ENCODE measurements at places on chromosomes 11 and 22.
A peak's percentile ranks its signal among the peaks of the same experiment; 100 is the strongest.

GRCh38 chr11:84193706-84194105 is 907.5 kb upstream of the CCDC90B start:
- no peak for DNase-seq

DNA sequence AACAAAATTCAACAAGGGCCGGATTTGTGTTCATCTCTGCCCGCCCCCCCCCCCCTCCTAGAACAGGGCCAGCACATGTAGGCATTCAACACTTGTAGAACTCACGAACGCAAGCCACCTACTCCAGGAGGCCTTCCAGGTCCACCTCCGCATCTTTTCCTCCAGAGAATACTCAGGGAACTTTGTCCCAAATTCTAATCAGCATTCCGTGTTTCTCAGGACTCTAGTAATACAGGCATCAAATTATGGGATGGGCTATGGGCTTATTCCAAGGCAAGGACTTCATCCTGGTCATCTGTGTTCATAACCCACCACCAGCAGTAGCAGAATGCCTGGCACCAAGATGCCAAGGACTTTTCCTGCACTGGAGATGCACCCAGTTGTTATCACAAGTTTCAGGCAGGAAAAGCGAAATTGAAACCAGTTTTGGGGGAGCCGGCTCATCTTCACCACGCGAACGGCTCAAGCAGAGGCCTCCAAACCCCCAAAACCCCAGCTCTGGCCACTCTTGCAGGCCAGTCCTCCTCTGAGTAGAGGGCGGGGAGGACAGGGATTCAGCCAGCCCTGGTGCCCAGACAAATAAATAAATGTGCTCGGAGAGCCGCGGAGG is 462 bp downstream of the UBE2L6 start:
- DNase-seq: peak; percentile 14

DNA sequence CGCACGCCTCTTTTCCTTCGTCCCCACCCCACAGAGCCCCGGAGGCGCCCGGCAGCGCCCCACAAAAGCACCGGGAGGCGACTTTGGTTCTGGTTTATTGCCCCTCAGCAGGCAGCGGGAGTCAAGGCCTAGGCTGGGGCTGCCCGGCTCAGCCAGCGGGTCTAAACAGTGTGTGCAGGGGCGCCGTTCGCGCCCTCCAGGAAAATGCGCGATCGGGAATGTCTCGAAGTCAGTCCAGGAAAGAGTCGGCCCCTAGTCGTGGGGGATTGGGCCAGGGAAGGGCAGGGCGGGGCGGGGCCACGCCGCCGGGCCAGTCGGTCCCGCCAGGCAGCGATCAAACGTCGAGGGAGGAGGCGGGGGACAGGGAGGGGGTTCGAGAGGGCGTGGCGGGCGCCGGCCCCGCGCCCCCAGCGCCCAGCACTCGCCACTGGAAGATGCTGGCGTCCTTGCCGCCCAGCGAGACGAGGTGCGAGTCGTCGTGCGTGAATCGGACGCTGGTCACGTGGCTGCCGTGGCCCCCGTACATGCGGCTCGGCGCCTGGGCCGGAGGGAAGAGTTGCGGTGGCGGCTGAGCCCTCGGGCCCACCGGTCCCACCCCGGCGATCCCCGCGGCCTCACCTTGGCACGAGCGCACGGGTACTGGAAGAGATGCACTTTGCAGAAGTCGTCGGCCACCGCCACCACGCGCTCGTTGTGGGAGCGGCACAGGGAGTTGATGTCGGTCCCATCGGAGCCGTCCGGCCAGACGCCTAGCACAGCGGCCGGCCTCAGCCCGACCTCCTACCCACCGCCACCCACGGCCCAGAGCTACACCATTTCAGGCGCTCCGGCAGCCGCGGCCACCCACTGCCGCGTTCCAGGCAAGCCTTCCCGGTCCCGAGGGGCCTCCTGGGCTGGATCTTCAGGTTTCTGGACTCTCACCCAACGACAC is 741 bp upstream of the MTA2 start:
- DNase-seq: no peak

DNA sequence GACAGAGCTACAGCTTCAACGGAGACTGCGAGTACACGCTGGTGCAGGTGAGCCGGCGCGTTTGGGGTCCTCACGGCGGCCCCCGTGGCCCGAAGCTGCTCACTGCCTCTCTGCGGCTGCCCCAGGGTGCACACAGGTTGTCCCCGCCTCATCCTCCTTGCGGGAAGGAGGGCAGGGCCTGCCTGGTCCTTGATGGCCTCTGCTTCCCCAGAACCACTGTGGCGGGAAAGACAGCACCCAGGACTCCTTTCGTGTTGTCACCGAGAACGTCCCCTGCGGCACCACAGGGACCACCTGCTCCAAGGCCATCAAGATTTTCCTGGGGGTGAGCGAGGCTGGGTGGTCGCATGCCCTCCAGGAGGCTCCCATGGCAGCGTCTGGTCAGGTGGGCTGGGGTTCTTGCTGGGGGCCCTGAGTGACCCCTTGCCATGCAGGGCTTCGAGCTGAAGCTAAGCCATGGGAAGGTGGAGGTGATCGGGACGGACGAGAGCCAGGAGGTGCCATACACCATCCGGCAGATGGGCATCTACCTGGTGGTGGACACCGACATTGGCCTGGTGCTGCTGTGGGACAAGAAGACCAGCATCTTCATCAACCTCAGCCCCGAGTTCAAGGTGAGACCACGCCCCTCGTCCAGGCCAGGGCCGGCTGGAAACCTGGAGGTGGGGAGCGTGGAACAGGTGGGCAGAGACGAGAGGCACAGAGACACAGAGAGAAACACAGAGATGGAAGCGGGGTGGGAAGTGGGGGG is 19.4 kb downstream of the MUC5AC start:
- no peak for DNase-seq

DNA sequence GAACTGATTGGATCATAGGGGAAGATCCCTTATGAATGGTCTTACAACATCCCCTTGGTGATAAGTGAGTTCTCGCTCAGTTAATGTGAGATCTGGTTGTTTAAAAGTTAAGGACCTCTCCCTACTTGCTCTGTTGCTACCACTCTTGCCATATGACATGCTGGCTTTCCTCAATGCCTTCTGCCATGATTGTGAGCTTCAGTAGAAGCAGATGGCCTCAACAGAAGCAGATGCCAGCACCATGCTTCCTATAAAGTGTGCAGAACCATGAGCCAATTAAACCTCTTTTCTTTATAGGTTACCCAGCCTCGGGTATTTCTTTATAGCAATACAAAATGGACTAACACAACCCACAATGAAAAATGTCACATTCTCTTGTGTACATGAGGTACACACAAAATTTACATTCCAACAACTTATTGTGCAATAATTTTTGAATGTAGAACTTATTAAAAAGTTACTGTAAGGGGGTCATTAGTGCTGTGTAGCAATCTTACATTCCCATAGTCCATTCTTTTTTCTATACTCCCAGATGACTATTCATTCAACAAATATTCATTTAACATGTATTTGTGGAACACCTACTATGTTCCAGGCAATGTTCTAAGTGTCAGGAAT is 10.3 kb downstream of the CYP2R1 start:
- no peak for DNase-seq

DNA sequence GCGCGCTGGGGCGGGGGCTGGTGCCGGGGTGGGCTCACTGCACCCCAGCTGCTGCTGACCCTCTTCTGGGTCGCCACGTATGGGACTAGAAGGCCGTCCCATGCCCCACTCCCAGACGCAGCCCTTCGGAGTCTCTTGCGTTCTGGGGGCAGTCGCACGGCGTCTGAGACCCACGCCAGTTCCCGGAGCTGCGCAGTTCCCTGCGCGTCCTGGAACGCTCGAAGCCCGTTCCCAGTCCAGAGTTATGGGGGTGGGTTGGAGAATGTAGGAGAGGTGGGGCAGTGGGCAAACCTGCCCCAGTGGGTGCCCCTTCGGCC is 375 bp downstream of the LAYN start:
- DNase-seq: no peak

DNA sequence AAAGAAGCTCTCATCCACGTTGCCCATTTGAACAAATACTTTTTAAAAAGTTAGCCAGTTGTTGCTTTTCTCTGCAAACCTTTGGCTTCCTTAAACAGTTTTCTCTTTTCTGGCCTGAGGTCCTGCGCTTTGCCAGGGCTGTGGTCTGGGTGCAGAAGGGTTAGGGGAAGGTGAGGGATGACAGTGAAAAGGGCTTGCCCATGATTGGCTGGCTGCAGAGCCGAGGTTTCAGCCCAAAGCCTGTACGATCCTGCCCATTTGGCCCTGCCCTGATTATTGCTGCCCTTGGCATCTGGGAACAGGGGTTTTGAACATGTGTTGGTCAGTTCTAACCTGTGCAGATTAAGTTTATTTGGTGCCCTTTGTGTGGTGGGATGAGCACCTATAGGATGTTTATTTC is 1.5 kb downstream of the INCENP start:
- DNase-seq: no peak

DNA sequence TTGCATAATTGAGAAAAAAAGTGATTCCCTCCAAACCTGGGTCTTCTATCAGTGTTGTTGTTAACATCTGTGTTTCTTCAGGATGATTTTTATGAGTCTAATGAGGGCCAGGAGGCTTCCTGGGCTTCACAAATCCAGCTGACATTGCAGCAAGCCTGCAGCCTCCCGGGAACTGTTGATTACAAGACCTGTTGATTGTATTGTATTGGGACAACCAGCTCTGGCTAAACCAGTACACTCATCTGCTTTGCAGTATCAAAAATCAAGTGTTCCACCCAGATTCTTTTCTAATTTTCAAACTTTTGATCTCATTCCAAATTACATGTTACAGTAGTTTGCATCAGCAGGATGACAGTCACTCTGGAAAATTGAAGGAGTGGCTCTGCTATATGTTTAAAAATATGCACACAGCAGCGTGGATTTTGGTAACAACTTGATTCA is 16.1 kb upstream of the PRSS23 start:
- DNase-seq: no peak

DNA sequence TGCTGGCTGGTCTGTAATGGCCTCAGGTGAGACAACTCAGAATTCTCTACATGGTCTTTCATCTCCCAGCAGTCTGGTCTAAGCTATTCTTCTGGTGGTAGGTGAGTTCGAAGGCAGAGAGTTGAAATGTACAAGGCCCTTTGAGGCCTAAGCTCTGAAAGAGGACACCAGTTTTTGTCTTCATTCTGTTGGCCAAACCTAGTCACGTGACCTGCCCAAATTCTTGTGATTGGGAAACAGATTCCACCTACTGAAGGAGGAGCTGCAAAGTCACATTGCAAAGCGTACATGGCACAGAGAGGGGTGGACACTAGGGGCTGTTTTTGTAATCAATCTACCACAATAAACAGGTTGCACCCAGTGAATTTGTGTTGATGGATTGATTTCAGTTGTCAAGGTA is 193.5 kb downstream of the NAV2 start:
- DNase-seq: no peak

GRCh38 chr11:20056950-20057943 is 103.0 kb downstream of the DBX1 start:
- DNase-seq: no peak

DNA sequence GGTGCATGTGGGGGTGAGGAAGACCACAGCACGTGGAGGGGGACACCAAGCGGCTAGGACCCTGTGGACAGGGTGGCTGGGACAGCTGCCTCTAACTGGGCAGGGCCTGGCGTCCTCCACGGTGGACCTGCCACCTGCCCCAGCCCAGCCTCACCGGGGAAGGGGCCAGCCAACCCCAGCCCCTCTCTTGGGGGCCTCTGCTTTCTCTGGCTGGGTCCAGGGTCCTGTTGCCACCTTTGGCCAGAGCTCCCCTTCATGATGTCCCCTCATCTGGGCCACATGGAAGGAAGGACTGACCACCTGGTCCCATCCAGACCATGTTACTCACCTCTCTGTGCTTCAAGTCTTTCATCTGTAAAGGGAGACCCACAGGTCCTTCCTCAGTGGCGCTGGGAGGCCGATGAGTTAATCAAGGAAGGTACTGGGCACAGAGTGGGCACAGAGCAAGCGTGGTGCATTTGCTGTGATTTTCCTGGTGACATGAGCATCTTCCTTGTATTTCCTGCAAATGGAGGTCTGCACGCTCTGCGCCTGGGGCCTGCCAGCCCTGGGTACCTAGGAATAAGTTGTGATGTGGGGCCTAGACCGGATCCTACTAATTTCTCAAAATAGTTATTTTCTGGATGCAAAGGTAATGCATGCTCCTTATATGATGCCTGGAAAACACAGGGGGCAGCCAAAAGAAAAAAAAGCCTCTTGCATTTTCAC is 538.4 kb downstream of the TBC1D22A start:
- DNase-seq: no peak

- DNase-seq: no peak
Measured at GRCh38 chr22:49426618-49427266, 400.9 kb downstream of the BRD1 start.

GRCh38 chr11:8841899-8842298 is 69.1 kb upstream of the AKIP1 start:
- DNase-seq: no peak

DNA sequence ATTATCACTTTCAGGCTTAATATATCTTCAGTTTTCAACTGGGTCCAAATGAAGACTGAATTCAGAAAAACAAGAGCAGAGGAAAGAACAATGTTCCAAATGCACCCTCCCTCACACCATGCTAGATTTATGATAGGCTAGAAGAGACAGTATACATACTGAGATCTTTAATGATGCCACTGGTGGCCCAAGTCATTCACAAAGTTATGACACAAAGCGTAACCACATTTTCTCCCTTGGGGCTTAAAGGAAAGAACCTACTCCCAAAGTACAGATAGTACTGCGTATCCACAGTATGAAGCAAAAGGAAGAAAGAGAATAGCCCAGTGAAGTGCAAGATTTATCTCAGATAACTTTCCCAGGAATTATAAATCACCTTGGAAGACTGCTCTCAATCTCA is 10.9 kb upstream of the SOX6 start:
- no peak for DNase-seq

DNA sequence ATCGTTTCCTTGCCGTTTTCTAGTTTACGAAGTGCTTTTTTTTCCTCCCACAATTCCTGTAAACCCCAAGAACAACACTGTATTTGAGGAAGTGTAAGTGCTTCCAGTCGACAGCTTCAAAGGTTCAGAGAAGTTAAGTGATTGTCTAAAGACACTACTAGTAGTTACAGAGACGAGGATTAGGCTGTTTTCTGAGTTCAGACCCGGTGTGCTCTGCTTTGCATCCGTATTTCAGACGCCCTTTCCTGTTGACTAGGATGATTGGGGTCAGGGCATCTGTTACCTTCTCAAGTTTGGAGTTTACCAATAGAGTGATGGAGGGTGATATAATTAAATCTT is 430 bp downstream of the CLP1 start:
- DNase-seq: no peak
